ENCODE measurements at places on chromosomes 3 and 15.

GRCh38 chr3:152305075-152305474 lies 36.3 kb downstream of the MBNL1 start:
- DNase-seq: no peak

GRCh38 chr15:99092554-99093172 lies 12.2 kb upstream of the SYNM start:
- DNase-seq: no peak

- DNase-seq: no peak
Observed at GRCh38 chr15:76341366-76342057, 4.9 kb downstream of the ISL2 start.

GRCh38 chr15:67031331-67031730 lies 34.1 kb upstream of the SMAD3 start:
- DNase-seq: no peak

GRCh38 chr15:101637516-101637915 lies 14.7 kb downstream of the TM2D3 start:
- no peak for DNase-seq

- DNase-seq: no peak
Observed at GRCh38 chr3:158355623-158356588, 215.1 kb upstream of the MLF1 start.

- DNase-seq: no peak
Observed at GRCh38 chr15:86213888-86214287, 134.2 kb downstream of the AGBL1 start.

DNA sequence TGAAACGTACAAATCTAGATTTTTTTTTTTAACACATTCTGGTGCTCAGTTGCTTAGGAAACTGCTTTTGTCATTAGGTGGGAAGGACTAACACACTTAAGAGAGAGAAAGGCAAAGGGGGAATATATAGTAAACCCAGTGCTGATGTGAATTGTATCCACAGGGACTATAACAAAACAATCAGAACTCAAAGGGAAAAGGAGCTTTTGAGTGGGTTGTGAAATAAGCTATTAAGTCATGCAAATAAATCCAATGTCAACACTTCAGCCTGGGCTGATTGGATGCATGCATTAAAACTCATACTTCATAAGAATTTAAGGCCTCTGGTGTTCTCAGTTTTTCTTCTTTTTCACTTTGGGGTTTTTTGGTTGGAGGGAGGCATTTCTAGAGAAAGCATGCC lies 628.9 kb downstream of the FHIT start:
- no peak for DNase-seq

Data from activated T-cell treated with anti-CD3 and anti-CD28 coated beads for 1 hour (primary cell).